CD8-positive, alpha-beta memory T cell (primary cell): ENCODE measurements at places on chromosomes 13 and 19.

DNA sequence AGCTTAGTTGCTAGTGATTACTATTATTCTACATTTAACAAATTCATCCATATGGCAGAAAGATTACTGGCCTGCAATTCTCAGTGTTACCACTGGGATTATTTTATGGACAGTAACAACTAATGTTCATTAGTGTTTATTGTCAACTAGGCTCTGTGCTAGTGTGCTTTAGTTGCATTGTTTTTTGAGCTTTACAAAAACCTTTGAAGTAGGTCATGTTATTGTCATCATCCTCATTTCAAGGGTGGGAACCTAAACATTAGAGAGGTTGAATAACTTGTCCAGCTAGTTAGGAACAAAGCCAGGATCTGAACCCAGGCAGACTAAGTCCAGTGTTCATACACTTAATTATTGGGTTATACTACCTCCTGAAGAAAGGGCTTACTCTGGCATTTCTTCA is 27.8 kb upstream of the TDRD3 start:
- no peak for DNase-seq

GRCh38 chr13:44313674-44314073 is 60.0 kb upstream of the SERP2 start:
- no peak for DNase-seq

DNA sequence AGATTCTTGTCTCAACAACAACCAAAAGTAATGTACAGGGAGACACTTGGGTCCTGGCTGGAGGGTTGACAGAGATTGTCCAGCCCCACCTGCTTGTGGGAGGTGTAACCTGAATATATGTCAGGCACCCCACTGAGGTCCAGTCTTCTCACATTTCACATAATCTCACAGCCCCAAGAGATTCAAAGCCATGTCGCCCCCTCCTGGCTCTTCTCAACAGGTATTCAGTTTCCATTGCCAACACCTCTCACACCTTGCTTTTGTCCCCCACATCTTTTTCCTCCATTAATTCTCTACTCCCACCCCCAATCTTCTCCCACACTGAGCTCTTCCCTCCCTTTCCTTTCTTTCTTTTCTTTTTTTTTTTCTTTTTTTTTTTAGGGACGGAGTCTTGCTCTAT is 11.2 kb downstream of the UNC13A start:
- DNase-seq = no peak

DNA sequence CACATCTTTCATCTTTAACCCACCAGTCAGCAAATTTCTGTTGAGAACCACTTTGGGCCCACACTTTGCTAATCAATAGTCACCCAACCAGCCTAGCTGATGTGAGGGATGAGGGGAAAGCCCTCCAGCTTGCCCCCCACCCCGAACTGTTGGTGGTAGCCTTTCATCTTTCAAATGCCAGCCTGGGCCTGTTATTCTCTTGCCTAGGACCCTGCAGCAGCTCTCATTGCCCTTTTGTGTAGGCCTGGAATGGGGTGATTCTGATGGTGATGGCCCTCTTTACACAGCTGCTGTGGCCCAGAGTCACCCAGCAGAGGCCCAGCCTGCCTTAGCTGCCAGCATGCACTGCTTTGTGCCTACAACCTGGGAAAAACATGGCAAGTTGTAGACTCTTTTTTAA is 294.5 kb downstream of the SLC7A1 start:
- DNase-seq = no peak

DNA sequence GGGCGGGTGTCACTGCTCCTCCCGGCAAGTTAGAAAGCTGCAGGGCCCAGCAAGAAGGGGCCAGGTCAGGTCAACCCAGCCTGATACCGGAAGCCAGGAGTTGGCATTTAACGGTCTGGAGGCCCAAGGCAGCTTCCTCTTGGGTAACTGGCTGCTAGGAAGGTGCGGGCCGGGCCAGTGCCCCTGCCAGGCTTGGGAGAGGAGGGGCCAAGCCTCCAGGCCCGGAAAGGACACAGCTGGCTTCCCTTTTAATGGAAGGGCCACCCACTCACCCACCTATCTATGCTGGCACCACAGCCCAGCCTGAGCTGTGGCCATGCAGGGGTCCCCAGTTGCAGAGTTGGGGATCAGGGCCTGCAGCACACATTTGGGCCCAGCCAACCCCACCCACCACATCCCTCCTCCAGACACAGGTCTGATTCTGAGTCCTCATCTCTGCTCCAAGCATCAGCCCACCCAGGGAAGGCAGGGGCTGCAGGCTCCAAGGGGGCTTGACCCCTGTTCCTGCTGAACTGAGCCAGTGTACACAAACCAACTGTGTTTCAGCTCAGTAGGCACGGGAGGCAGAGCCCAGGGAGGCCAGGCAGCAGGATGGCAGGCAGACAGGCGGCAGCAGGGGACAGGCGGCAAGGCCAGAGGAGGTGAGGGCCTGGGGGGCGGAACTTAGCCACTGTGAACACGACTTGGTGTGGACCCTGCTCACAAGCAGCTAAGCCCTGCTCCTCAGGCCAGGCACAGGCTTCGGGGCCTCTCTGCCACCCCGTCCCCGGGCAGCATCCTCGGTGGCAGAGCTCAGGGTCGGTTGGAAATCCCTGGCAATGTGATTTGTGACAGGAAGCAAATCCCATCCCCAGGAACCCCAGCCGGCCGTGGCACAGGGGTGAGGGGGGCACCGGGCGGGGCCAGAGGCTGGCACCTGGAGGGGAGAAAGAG is 40.8 kb downstream of the ZSWIM4 start:
- DNase-seq = no peak

DNA sequence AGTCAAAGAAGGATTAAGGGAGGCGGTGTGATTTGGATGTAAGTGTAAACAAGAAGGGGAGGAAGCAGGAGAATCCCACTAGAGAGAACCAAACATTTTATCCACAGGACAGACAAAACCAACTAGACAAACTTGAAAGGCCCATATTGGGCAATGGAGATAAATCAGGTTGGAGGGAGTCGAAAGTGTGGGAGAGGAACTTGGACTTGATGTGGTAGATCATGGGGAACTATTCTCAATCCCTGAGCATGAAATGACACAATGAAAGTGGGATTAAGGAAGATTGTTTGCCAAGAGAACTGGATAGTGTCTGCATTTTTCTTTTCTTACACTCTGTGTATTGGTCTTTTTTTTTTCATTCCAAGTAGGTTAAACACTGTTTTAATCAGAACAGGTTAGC is 17.9 kb downstream of the GPR183 start:
- DNase-seq = no peak

GRCh38 chr13:112637017-112637801 is 49.3 kb upstream of the TUBGCP3 start:
- no peak for DNase-seq
